ENCODE measurements at places on chromosomes 7 and 10.

DNA sequence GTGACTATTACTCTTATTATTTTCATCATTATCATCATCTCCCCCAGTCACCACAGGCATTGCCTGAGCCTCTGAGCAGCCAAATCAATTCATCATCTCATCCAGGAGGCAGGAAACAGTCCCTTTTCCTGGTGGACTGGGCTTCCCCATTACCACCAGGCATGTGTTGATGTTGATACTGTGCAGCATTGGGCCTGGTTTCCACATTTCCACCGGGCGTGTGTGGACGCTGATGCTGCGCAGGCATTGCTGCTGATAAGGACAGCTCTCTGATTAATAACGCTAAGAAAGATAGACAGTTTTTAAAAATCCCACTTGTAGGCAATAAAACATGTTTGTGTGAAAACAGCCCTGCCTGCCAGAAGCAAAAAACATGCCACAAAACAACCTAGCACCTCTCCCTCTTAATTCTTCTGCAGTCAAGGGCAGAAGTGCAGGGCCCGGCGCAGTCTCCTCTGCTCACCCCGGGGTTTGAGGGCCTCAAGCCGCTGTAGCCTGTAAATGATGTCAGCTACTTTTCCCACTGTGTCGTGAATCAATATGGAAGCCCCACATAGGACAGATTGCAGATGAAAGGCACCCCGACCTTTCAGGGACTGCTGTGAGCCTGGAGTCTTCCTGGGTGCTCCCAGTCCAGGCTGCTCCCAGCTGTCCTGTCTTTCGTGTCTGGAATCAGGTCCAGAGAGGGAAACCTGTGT is 216.0 kb downstream of the WDR37 start:
- DNase-seq, result no peak

- no peak for DNase-seq
Measured at GRCh38 chr7:20233362-20233761, 16.2 kb upstream of the MACC1 start.

GRCh38 chr10:129741978-129742741 is 221.9 kb downstream of the EBF3 start:
- DNase-seq, result no peak

DNA sequence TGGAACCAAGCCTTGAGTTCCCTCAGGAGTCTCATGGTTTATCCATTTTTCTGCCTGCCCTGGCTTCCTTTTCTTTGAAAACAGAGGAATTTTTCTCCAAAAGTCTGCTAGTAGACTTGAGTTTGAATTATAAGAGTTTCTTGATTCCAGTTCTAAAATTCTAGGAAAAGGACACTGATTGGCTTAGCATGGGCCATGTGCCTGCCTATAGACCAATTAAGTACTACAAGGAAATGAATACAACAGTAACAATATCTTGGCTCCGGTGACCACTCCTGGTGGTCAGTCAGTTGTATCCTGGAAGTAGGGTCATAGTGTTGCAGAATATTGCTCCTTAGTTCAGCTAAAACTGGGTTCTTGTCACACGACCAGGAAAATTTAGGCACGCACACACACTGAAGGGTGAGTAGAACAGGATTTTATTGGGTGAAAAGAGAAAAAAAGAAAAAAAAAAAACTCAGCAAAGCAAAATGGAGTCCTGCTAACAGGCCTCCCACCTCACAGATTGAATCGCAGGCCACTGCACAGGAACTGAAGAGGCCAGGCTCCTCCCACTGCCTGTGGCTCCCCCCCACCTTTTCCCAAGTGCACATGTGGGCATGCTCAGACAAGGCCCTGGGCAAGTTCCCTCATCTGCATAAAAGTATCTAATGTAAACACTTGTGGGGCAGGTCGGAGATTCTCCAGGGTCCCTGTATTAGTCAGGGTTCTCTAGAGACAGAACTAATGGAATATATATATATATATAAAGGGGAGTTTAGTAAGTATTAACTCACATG is 155.1 kb downstream of the LYZL1 start:
- no peak for DNase-seq

GRCh38 chr10:12768156-12769100 is 233.1 kb downstream of the CCDC3 start:
- DNase-seq, result no peak

GRCh38 chr10:77877441-77878344 is 48.9 kb downstream of the DLG5 start:
- no peak for DNase-seq

DNA sequence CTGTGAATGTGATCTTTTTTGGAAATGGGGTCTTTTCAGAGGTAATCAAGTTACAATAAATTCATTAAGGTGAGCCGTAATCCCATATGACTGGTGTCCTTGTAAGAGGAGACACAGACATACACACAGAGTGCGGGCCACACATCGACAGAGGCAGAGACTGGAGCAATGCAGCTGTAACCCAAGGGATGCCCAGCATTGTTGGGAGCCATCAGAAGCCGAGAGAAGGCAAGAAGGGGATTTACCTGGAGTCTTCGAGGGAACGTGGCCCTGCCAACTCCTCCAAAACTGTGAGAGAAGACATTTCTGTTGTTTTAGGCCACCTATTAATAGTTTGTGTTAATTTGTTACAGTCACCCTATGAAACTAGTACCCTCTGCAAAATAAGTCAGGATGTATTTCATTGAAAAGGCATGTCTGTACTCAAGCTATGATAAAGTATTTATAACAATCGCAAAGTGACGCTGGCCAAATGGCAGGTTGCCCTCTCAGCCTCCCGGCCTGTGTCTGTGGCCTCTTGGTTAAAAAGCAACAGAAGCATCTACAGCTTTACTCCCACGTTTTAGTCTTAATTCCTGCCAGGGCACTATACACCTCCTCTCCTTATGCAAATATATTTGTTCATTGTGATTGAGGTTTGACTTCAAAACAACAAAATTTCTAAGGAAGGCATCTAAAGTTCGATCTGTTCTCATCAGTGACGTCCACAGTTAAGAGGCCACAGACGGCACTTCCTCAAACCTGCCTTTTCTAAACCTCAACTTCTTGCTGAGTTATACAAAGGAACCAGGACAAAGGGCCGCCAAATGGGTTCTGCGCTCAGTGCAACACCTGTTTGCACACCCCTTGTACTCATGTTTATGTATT is 46.8 kb downstream of the HIPK2 start:
- DNase-seq, result no peak

DNA sequence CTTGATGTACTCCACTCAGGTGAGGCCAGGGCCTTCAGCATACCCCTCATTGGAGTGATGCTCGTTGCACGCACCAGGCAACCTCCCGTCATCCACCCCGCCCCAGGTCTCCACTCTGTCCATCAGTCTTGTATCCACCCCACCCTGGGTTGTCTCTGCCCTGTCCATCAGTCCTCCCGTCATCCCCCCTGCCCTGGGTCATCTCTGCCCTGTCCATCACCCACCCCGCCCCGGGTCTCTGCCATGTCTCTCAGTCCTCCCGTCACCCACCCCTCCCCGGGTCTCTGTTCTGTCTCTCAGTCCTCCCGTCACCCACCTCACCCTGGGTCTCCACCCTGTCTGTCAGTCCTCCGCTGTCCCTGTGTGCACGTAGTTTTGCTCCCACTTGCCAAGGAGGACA is 59.9 kb downstream of the WDR37 start:
- no peak for DNase-seq

DNA sequence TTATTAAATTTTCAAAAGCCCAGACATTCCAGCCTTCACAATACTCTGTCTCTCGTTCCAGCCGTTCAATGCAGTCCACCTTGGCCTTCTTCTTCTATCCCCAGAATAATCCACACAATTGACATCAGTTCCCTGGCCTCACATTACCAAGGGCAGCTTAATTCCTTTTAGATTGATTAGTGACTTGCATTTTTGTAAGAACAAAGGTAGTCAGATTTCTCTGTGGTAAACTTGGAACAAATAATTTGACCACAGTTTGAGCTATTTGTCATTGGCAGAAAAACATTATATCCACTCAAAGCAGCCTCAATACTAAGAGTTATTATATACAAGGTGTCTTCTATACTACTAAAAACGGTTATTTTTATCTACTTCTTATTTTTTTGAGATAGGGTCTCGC is 5.1 kb upstream of the CYTH3 start:
- DNase-seq, result no peak

DNA sequence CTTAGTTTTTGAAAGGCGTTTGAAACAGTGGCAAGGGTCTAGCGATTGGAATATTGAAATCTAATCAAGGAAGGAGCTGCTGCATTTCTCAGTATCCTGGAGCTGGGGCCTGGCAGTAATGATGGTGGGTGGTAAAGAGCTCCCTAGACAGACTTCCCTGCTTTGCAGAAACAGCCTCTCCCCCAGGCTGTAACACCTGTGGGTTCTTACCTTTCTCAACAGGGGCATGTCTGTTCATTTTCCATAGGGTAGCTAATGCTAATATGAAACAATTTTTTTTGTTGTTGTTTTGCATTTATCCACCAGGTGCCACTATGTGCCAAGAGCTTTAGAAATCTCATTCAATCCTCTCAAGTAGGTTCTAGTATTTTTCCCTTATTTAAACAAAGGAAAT is 345.5 kb downstream of the REEP3 start:
- no peak for DNase-seq

DNA sequence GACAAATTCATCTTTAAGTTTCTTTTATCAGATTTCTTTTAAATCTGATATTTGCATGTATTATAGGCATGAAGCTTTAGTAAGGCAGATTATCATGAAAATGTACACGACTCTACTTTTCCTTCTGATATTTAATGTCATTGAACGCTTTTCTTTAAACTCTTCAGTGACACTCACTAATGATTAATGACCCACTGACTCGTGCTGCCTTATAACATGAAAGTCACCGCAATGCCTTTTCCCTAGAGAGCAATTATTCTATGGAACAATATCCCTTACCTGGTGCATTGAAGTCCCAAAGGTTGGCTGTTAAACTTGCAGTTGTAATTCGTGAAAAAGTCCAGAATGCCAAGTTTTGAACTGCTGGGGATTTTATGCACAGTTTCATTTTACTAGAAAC is 33.4 kb upstream of the HGF start:
- DNase-seq, result no peak

DNA sequence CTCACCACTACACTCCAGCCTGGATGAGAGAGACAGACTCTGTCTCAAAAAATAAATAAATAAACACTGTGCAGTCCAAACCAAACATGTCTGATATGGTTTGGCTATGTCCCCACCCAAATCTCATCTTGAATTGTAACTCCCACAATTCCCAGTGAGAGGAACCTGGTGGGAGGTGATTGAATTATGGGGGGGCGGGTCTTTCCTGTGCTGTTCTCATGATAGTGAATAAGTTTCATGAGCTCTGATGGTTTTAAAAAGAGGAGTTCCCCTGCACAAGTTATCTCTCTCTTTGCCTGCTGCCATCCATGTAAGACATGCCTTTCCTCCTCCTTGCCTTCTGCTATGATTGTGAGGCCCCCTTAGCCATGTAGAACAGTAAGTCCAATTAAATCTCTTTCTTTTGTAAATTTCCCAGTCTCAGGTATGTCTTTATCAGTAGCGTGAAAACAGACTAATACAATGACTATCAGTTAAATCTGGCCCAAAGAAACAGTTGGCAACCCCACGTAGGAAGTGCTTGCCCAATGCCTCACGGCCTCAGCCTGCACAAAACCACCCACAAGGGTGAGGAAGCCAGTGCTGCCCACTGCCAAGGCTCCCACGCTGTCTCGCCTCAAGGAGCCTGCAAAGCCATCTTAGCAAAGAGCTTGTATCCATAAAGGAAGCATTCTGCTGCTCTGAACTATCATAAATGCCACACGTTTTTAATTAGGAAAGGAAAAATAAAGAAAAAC is 64.7 kb downstream of the PIK3AP1 start:
- DNase-seq, result no peak

DNA sequence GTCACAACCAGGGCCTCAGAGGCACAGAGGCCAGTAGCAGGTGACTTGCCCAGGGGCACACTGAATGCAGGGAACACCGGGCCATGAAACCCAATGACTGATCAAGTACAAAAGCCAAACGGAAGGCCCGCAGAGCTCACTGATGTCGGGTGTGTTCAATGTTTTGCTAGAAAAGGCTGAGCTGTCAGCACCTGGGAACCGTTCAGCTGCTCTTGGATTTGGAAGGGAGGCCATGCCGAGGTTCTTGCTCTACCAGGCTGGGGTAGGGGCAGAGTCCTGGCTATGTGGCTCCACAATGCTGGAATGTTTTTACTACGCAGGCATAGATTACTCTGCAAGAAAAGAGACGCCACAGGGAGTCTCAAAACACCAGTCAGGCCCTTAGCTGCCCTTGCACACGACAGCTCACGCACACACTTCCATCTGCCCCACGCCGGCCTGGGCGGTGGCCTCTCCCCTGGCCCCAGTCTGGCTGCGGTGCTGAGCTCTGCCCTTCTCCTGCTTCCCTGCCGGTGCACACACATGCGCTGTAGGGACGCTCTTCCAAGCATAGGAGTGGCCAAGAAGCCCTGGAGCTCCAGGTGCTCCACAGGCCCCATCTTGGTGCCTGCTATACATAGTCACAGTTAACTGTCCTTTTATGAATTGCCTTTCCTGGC is 79.9 kb downstream of the ZRANB1 start:
- DNase-seq, result no peak

GRCh38 chr10:124648738-124649137 is 95.4 kb downstream of the FAM53B start:
- DNase-seq, result peak; percentile 88

- no peak for DNase-seq
Measured at GRCh38 chr7:16867328-16867727, 14.5 kb downstream of the AGR3 start.

- no peak for DNase-seq
Measured at GRCh38 chr7:24580283-24580946, 7.2 kb downstream of the PALS2 start.

DNA sequence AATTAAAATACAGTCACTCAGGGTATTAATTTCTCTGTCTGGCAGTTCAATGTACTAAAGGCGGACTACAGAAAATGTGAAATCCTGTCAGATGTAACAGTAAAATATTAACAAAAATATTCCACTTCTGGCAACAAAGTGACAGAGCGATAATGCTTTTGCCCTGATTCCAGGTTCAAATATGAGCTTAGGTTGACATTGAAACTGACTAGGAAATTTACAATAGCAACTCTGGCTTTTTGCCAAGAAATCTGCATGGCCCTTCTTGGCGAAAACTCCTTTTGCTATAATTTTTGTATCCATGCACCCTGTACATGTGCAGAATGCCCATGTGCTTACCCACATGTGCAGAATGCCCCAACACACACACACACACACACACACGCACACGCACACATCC is 552.2 kb downstream of the MDFIC start:
- no peak for DNase-seq

GRCh38 chr10:21518149-21518640 is 7.3 kb downstream of the SKIDA1 start:
- DNase-seq, result no peak

DNA sequence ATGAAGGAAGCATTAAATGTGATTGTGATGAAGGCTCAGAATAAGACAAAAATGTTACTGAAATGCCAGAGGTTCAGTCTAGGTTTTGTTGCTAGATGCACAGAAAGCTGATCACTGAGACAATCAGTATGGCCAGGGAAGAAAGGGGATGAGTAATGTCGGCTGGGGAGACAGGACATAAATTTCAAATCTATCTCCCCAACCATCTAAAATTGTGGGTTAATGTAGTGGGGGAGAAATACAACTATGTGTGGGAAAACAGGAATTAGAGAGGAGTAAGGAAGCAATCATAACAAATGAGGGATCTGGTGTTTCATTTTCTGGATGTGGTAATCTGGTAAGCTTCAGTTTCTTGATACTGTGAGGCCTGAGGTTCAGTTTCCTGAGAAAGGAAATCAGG is 1111.0 kb downstream of the XPNPEP1 start:
- no peak for DNase-seq

All from substantia nigra (tissue), 51 donors.